ENCODE measurements at places on chromosomes 3 and 15. TPM values are rescaled to one million over a fixed set of nuclear protein-coding genes. Genes with fewer than 3 reads are reported as not detected.
A peak's percentile ranks its signal among the peaks of the same experiment; 100 is the strongest.

The BTLA gene
- total RNA-seq, result 1.2 TPM

The DAZL gene
- 49.8 TPM for total RNA-seq

DNA sequence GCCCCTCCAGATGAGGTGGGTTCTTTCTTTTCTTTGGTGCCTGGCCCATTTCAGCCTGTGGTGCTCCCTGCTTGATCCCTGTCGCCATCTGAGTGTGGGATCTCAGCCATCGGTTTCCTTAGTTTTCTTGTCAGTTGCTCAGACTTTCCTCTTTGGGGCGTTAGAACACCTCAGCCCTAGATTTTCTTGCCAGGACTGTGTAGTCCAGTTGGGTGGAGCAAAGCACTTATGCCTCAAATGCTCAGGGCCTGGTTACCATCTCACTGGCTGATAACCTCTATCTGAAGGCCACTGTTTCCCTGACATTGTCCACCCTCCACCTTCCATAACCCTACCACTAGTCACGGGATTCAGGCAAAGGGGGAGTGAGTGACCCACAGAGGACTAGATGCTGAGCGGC is 208.7 kb upstream of the BHLHE40 start:
- no peaks in the 10 kb centered on the region for H3K36me3 ChIP-seq
- no peak overlapping the region for H3K27ac ChIP-seq
- no peak overlapping the region for H3K4me3 ChIP-seq
- H3K4me1 ChIP-seq, result peaks cover 16% of the 10 kb centered on the region
- no peaks in the 10 kb centered on the region for H3K27me3 ChIP-seq
- DNase-seq, result no peak

- H3K4me1 ChIP-seq, result no peaks in the 10 kb centered on the region
- DNase-seq, result no peak
- H3K36me3 ChIP-seq, result no peaks in the 10 kb centered on the region
- H3K27me3 ChIP-seq, result no peaks in the 10 kb centered on the region
Observed at GRCh38 chr15:62933386-62933785, 109.2 kb upstream of the TPM1 start.

DNA sequence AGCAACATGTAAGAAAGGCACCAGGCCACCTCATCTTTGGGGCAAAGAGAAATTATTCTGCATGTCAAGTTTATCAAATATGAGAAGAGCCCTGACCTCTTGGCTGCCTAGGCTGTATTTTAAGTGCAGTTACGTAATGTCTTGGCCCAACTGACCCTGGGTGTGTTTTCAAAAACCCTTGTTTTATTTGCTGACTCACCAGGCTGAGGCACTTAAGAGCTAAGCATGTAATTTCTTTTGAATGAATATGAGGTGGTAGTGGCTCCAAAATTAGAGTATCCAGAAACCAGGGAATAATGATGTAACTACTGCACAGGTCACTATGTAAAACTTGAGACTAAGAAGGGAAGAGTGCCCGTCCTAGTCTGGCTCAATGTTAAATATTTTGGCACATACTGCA is 24.3 kb downstream of the PGPEP1L start:
- H3K27me3 ChIP-seq, result no peaks in the 10 kb centered on the region
- peak; percentile 37 for DNase-seq
- H3K4me1 ChIP-seq, result no peaks in the 10 kb centered on the region
- H3K36me3 ChIP-seq, result no peaks in the 10 kb centered on the region
- H3K4me3 ChIP-seq, result no peak overlapping the region
- no peak overlapping the region for H3K27ac ChIP-seq

DNA sequence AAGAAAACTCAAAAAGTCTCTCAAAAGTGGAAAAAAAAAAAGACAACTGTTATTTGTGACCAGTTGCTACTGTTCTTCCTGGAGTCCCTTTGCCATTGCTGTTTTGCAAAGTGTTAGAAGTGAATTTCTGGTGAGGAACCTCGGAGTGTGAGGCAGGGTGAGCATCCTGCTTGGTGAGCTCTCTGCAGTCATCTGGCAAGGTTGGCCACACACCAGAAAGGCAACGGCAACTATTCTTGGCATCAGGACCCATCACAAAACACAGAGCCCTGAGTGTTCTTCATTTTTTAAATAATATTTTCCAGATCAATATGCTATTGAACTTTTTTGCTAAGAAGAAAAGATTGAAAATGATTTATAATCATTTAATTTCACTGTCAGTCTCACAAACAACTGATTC is 60.7 kb downstream of the CGNL1 start:
- no peak for DNase-seq
- no peak overlapping the region for H3K27ac ChIP-seq
- H3K4me3 ChIP-seq, result no peak overlapping the region
- no peaks in the 10 kb centered on the region for H3K4me1 ChIP-seq

DNA sequence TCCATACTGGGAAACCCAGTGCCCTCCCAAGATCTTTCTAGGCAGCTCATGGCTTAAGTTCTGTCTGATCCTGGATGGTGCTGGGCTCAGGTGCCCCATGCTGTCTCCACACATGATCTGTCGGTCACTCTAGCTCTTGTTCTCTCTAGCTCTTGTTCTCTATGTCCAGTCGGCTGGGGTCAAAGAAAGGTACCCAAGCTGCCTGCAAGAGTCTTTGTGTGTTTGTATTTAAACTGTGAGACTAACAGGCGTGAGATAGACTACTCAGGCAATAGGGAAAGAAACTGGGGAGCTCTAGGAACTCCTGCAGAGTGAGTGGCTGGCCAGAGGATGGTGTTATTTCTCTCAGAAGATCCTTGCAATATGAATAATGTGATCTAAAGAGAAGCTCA is 40.2 kb downstream of the GPR156 start:
- no peak for DNase-seq
- no peak overlapping the region for H3K27ac ChIP-seq
- no peaks in the 10 kb centered on the region for H3K4me1 ChIP-seq
- no peaks in the 10 kb centered on the region for H3K27me3 ChIP-seq
- no peak overlapping the region for H3K4me3 ChIP-seq
- H3K36me3 ChIP-seq, result no peaks in the 10 kb centered on the region

DNA sequence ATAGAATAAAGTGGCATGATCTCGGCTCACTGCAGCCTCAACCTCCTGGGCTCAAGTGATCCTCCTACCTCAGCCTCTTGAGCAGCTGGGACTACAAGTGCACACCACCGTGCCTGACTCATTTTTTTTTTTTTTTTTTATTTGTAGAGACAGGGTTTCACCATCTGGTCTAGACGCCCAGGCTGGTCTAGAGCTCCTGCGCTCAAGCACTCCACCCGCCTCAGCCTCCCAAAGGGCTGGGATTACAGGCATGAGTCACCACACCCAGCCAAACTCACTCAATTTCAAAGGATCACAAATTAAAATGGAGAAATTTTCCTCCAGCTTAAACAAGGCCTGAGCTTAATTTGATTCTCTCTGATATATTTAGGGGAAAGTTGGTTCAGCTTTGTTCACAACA is 27.3 kb upstream of the NMB start:
- no peaks in the 10 kb centered on the region for H3K27me3 ChIP-seq
- no peak overlapping the region for H3K4me3 ChIP-seq
- no peaks in the 10 kb centered on the region for H3K36me3 ChIP-seq
- no peak for DNase-seq
